Hindlimb muscle (tissue), 1 donor: ENCODE measurements at places on chromosomes 7 and 10.

DNA sequence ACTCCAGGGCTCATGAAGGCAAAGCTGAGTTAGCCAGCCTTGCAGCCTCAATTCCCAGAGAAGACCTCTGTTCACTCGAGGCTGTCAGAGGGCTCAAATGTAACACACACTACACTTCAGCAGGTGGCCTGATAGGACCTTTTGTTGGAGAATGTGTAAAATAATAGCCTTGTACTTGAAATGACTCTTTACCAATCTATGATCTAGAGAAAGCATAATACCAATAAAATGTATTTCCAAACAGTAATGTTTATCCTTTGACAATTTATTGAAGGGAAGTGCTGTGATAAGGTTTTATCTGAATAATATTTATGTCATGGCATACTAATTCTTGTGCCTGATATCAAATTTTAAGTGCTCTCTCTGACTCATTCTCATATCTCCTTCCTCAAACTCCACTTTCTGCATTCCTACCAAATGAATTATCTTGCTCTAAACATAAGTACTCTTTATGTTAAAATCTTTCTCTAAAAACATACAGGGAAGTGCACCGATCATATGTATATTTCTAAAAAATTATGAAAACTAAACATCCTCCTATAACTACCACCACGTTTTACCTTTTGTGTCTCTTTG, 20.9 kb downstream of the CYP3A7 start:
- no peak for DNase-seq

DNA sequence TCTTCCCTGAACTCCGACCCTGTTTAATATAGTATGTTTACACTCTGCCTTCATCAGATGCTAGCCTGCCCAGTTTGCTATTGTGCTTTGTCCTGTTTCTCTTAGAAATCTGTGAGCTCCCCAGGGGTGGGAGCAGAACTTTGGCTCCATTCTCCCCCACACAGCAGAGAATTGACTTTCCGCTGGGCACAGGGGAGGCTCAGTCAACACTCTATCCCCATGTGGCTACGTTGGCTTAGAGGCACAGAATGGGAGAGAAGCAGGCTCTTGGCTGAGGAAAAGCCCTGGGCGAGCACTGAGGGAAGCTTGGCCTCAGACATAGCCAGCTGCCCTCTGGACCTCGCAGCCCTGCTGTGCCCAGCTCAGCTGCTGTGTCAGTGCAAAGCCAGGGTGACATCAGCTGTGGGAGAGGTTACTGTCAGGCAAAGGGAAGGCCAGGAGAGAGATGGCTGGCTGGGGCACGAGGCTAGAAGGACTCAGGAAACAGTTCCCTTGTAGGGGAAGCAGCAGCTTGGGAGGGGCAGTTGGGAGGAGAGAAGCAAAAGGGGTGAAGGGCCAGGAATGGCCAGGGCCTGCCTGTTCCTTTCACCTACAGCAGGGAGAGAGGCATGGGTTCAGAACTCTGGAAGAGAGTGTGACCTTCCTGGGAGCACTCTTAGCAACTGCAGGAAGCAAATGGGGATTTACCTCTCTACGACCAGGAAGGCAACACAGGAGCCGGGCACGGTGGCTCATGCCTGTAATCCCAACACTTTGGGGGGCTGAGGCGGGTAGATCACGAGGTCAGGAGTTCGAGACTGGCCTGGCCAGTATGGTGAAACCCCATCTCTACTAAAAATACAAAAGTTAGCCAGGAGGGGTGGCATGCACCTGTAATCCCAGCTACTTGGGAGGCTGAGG, 5.8 kb upstream of the SCD start:
- no peak for DNase-seq

DNA sequence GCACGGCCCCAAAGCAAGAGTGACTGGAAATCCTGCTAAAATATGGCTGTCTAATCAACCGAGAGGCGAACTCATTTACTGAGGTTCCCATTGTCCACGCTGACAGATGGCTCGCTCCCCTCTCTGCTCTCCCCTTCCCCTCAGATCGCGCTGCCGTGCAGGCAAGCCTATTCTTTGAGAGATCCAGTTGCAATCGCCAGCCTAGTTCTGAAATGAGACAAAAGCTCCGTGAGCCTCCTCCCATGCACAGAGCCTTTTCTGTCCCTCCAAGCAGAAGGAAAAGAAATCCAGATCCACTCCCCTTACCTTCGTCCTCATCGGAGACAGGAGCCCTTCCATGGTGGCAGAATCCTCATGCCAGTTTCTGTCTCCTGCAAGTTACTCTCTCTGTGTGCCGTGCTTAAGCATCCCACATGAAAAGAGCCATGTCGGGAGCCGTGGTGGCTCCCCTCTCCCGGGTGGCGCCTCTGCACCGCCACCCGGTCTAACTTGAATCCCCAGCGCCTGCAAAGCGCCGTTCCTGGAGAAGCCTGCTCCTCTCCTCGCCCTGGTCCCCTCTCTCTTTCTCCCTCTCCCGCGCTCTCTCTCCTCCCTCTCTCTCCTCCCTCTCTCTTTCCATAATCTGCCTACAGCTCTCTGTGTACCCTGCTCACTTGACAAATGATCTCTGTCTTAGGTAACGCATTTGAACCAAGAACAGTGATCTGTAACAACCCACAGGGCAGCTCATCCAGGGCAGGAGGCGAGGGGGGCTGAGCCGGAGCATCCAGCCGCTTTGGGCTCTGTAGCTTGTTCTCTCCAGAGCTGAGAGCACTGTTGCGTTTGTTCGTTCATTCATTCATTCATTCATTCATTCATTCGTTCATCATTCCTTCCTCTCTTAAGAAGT, 156.8 kb downstream of the FRMD4A start:
- DNase-seq: peak; percentile 31

DNA sequence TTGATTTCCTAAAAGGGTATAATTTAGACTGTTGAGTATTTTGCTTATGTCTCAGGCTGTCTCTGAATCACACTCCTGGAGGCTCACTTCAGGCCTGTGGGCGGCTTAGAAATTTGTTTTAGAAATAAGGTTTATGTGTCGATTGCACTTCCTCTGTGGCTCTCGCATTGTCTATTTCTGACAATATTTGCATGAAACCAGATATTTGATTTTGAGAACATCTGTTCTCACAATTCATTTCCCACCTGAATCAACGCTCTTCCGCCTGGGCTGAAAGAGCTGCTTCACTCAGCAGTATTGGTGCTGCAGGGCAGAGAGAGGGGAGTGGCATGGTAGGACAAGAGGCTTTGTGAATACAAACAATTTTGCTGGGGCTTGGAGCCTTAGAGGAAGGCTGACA, 262.0 kb downstream of the ADRA2A start:
- DNase-seq: no peak
